ENCODE measurements at places on chromosomes 3 and 15.

- peak; percentile 30 for DNase-seq
Observed at GRCh38 chr3:34793057-34793456, 846.3 kb upstream of the ARPP21 start.

- peak; percentile 64 for DNase-seq
Observed at GRCh38 chr3:178306432-178307115, 229.7 kb upstream of the KCNMB2 start.

- no peak for DNase-seq
Observed at GRCh38 chr3:37519661-37520060, 342.0 kb upstream of the CTDSPL start.

DNA sequence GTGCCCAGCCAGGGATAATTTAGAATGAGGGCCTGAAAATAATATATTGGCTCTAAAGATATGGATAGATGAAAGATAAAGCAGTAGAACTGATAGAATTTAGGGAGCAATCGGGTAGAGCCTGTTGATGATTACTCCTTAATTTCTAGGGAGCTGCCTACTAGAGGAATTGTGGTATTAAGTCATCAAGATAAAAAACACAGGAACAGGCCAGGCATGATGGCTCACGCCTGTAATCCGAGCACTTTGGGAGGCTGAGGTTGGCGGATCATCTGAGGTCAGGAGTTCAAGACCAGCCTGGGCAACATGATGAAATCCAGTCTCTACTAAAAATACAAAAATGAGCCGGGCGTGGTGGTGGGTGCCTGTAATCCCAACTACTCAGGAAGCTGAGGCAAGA is 130.4 kb downstream of the PCCB start:
- DNase-seq, result peak; percentile 25

DNA sequence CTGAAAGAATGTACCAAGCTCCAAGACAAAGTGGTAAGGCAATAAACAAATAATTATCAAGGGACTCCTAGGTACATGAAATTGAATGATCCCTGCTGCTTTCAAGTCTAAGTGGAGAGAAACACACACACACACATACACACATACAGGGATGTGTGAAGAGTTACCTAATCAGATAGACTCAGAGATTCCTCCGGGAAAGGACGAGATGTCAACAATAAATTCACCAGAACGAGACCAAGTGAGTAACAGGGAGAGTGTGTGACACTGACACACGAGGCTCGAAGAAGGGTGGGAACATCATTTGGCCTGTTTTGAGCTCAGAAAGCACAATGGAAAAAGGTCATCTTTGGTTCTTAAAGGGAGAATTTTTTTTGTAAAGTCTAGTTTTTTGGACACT is 13.4 kb downstream of the LRIG1 start:
- peak; percentile 63 for DNase-seq

- DNase-seq, result peak; percentile 29
Observed at GRCh38 chr3:190252080-190252479, 70.2 kb downstream of the CLDN1 start.

- DNase-seq, result no peak
Observed at GRCh38 chr15:29252234-29252633, 17.4 kb downstream of the NSMCE3 start.

GRCh38 chr3:134149286-134149685 is 101.4 kb downstream of the RYK start:
- no peak for DNase-seq

GRCh38 chr3:73680391-73681095 is 55.8 kb upstream of the PDZRN3 start:
- DNase-seq, result no peak

- peak; percentile 29 for DNase-seq
Observed at GRCh38 chr3:4904811-4905695, 74.2 kb upstream of the BHLHE40 start.

GRCh38 chr15:74782259-74783071 is 585 bp downstream of the CSK start:
- no peak for DNase-seq

DNA sequence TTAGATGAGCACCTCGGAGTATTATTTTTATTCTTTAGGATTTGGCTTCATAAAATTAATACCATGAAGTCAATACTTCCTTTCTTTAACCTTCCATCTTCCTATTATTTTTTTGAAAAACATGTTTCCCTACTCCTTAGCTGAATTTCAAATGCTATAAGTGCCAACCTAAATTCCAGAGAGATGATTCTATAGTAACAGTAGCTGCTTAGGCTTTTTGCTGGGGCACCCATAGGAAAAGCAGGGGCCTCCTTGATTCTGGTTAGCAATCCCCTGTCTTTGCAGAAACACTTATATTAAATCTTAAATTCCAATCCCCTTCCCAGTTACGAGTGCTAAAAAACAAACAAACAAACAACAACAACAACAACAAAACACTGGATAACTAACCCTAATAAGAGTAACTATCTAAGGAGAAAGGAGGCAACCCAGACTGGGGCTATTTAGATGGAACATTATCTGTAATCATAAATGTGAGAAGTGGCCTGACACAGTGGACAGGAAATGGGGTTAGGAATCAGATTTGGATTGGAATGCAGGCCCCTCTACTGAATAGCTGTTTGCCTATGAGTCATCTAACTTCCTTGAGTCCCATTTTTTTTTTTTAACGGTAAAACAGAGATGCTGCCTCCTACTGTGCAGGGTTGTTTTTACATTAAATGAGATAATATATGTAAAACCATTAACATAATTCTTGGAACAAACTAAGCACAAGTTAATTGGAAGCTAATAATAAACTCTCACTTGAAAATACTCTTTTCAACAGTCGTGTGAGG is 148.1 kb downstream of the WDR72 start:
- peak; percentile 50 for DNase-seq

DNA sequence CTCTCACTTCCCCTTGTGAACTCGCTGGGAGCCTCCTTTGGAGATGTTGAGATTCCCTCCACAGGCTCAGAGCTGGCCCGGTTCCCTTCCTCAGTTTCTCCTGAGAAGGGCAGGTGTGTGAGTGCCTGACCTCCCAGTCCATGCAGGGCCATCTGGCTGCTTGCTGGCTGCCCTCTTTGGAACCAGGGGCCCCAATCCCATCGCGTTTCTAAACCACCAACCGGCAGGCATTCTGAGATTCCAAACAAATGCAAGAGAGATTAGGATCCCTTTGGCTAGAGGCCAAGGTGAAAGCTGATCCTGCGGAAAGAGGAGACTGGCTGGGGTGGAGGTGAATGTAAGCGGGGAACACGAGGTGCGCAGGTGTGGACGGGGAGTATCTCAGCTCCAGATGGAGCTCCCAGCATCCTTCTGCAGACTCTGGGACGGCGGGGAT is 2.9 kb upstream of the PRRT3 start:
- peak; percentile 50 for DNase-seq

DNA sequence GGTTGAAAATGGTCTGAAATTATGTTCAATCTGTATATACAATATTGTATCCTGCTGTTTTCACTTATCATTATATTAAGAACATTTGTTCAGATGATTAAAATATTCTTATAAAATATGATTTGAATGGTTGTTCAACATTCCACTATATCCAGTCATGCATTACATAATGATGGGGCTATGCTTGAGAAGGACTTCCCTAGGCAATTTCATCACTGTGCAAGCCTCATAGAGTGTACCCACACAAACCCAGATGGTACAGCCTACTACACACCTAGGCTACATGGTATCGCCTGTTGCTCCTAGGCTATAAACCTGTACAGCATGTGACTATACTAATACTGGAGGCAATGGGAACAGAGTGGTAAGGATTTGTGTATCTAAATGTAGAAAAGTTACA is 30.5 kb downstream of the SLC7A14 start:
- peak; percentile 52 for DNase-seq

DNA sequence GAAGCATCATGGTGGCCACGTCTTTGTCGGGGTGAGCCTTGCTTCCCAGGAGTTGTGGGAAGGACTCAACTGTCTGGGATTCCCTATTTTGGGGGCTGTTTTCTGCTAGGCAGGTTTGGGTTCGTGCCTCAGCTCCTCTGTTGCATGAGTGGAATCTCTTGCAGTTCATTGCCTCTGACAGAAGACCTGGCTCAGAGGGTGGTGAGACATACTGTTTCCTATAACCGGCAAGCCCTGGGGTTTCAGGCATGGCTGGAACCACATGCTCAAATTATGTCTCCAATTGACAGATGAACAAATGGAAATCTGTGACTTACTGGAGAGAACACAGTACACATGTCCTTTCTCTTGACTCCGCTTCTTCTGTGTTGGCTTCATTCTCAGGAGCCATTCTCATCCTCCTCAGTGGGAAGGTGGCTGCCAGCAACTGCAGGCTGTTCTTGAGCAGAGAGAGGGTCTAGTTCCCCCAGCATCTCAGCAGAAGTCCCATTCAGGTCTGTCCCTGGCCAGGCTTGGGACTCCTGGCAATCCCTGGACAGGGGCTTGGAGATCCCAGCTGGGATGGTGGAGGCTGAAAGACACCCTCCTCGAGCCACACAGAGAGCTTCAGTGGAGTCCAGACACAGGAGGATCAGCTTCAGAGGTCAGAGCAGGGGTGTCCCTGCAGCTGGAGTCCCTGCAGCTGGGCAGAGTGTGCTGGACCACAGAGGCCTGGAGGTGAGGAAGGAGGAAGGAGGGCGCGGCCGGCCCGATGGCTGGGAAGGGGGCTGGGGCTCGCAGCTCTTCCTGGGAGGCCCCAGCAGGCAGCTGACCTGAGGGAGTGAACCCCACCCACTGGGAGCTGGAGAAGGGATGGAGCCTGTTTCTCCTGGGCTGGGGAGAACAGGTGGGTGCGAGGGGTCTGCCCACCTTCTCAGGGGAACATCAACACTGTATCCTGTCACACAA is 97.6 kb downstream of the LSM3 start:
- DNase-seq, result no peak

DNA sequence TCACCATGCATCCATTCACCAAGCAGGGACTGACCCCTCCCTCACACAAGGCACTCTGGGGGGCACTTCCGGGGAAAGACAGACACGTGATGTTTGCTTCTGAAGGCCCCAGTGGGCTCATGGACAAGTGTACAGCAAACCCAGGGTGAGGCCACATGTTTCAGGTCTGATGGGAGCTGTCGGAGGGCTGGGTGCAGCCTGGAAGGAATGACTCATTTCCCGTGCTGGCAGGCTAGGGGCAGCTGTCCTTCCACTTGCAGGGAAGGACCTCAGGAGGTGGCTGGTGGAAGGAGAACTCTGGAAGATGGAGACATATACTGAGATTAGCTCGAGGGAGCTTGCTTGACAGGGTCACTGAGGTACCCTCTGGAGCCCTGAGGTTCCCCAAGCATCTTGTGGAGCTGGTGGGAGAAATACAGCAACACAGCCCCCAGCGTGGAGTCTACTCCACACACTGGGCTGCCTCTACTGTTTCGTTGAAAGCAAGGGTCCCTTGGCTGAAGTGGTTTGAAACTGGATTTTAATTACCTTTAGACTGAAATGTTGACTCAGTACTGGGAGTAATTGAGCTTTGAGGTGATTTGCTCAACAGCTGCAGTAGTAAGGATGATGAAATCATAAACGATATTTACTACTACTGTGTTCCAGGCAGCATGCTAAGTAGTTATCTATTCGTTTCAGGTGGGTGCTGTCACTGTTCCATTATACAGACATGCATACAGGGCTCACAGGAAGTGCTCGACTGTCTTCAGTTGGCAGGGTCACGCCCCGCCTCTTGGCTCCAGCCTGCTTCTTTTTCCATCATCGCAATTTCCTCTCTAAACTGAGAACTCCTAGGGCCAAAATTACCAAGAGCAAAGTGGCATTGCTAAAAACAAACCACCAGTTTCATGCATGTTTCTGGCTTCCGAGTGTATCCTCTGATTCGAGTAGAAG is 230.4 kb downstream of the ADAMTS17 start:
- DNase-seq, result peak; percentile 78

Measured in fibroblast of skin of right quadriceps (primary cell).